ENCODE measurements at places on chromosomes 12 and 14. TPM values are rescaled to one million over a fixed set of nuclear protein-coding genes. Genes with fewer than 3 reads are reported as not detected.

The OTOGL gene
- total RNA-seq, result 0.14 TPM

The KRT79 gene
- not detected for total RNA-seq

The GARIN6 gene
- total RNA-seq, result not detected

The PLBD1 gene
- 12.8 TPM for total RNA-seq

- H3K27me3 ChIP-seq, result no peaks in the 10 kb centered on the region
- no peak overlapping the region for H3K4me3 ChIP-seq
- H3K36me3 ChIP-seq, result peaks cover 54% of the 10 kb centered on the region
- H3K4me1 ChIP-seq, result peaks cover 20% of the 10 kb centered on the region
- DNase-seq, result no peak
These were observed 7.3 kb downstream of the VAMP1 start for GRCh38 chr12:6463216-6463615.

DNA sequence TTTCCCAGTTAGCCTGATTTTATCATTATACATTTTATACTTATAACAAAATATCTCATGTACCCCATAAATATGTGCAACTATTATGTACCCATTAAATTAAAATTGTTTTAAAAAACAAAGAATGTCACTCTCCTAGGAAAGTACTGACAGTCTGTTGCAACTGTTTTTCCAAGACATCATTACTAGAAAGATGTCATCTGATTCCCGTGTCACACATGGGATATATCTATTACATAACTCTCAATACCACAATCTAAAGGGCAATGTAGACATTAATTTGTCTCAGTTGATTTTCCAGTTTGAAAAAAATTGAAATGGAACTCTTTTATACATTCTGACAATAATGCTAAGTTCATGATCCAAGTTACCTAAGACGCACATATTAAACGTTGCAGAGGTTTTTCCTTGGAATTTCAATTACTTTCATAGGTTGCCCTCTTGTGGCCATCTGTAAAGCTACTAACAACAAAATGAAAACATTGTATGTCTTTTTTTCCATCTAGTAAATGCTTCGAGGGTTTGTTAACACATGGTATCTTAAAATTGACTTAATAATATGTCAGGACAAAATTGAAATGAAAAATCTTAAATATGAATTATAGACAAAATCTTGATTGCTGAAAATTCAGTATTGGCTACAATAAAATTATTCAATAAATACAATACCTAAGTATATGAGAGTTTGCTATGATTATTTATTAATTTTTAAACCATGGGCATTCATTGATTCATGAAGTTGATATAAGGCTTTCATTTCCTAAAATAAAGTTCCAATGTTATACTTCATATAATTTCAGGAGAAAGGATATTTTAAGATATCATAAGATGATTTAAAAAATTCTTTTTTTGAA, 131.6 kb downstream of the PPFIA2 start:
- H3K27me3 ChIP-seq, result no peaks in the 10 kb centered on the region
- no peak overlapping the region for H3K27ac ChIP-seq
- H3K36me3 ChIP-seq, result no peaks in the 10 kb centered on the region
- H3K4me3 ChIP-seq, result no peak overlapping the region
- H3K4me1 ChIP-seq, result no peaks in the 10 kb centered on the region

DNA sequence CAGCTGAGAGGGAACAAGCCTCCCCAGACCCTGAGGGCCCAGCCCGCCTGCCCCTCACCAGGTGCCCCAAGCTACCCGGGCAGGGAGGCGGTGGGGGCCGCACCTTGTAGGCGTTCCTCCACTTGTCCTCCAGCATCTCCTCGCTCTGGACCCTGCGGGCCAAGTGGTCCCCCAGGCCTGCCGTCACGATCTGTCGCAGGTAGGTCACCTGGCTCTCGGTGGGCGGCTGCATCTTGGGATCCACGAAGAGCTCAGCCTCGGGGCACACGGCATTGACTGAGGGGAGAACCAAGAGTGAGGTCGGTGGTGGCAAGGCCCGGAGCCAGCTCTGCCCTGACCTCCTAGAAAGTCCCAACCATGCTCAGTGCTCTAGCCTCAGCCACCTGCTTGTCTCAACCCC, 36.6 kb downstream of the DHX37 start:
- H3K4me1 ChIP-seq, result no peaks in the 10 kb centered on the region
- H3K27me3 ChIP-seq, result no peaks in the 10 kb centered on the region
- DNase-seq, result no peak
- no peak overlapping the region for H3K27ac ChIP-seq

GRCh38 chr12:132186208-132186856, 42.1 kb downstream of the NOC4L start:
- H3K27ac ChIP-seq, result no peak overlapping the region
- H3K4me3 ChIP-seq, result peak overlapping the region; percentile 59
- DNase-seq, result no peak

DNA sequence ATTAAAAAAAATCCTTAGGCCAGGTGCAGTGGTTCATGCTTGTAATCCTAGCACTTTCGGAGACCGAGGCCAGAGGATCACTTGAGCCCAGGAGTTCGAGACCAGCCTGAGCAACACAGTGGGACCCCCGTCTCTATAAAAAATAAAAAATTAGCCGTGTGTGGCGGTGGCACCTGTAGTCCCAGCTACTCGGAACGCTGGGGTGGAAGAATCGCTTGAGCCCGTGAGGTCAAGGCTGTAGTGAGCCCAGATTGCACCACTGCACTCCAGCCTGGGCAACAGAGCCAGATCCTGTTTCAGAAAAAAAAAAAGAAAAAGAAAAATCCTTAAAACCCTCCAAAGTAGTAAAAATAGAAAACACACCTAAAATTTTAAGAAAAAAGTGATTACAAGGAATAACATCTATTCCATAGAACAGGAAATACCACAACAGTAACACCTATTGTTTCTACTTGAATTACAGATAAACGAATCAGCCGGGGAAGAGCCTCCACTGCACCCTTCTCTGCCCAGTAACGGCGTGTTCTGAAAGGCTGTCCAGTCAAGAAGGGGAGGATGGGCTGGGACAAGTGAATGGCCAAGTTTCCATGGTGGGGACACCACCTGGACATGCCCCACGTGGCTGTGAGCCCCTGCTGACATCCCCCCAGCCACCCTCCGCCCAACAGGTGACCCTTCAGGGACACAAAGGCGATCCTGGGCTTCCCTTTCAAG, 17.8 kb downstream of the POLE start:
- no peaks in the 10 kb centered on the region for H3K27me3 ChIP-seq
- no peak for DNase-seq
- H3K4me3 ChIP-seq, result no peak overlapping the region
- peaks cover 44% of the 10 kb centered on the region for H3K36me3 ChIP-seq
- H3K4me1 ChIP-seq, result no peaks in the 10 kb centered on the region

- no peak for DNase-seq
- H3K4me3 ChIP-seq, result no peak overlapping the region
- H3K4me1 ChIP-seq, result peaks cover 11% of the 10 kb centered on the region
- H3K27ac ChIP-seq, result no peak overlapping the region
- no peaks in the 10 kb centered on the region for H3K36me3 ChIP-seq
These were observed 82.2 kb downstream of the EML1 start for GRCh38 chr14:99875421-99875820.

DNA sequence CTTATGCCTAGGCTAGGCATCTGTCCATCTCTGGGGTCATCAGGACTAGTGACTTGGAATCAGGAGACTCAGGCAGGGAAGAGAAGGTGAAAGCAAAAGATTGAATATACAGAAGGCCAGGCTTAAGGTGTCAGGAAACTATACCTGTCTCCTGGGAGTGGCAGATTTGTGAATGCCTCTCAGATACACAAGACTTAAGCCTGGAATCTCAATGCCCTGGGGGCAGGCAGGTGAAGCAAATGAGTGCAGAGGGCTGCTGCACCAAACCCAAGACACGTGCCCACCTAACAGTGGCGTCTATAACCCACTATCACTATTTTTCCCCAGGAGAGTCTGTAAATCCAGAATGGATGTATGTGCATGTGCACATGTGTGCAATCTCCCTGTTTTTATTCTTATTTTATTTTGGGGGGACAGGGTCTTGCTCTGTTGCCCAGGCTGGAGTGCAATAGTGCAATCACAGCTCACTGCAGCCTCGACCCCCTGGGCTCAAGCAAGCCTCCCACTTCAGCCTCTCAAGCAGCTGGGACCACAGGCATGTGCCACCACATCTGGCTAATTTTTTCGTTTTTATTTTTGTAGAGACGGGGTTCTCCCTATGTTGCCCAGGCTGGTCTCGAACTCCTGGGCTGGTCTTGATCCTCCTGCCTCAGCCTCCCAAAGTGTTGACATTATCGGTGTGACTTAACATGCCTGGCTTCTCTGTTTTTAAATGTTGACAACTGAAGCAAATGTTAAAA, 31.9 kb upstream of the FOS start:
- H3K36me3 ChIP-seq, result no peaks in the 10 kb centered on the region
- H3K4me3 ChIP-seq, result no peak overlapping the region
- no peaks in the 10 kb centered on the region for H3K4me1 ChIP-seq
- no peaks in the 10 kb centered on the region for H3K27me3 ChIP-seq
- DNase-seq, result no peak

- H3K4me3 ChIP-seq, result no peak overlapping the region
- H3K27me3 ChIP-seq, result no peaks in the 10 kb centered on the region
- no peak for DNase-seq
- H3K27ac ChIP-seq, result no peak overlapping the region
These were observed 32.3 kb upstream of the KRAS start for GRCh38 chr12:25283006-25283405.

DNA sequence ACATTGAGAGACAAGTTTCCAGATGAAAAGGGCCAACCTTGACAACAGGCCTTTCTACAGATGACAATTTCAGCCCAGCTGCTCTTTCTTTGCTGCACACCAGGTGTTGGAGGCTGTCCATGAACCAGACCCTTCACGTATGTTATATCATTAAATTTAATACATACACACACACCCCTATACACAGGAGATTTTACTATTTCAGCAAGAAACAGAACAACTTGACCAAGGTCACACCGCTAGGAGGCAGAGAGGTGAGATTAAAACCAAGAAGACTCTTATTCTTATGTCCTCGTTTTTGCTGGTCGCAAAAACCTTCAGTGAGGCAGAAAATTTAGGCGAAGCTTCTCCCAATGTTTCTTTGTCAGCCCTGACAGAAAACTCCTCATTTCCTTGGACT, 1585.9 kb downstream of the AACS start:
- no peaks in the 10 kb centered on the region for H3K27me3 ChIP-seq
- H3K27ac ChIP-seq, result no peak overlapping the region
- no peaks in the 10 kb centered on the region for H3K4me1 ChIP-seq
- H3K36me3 ChIP-seq, result no peaks in the 10 kb centered on the region

DNA sequence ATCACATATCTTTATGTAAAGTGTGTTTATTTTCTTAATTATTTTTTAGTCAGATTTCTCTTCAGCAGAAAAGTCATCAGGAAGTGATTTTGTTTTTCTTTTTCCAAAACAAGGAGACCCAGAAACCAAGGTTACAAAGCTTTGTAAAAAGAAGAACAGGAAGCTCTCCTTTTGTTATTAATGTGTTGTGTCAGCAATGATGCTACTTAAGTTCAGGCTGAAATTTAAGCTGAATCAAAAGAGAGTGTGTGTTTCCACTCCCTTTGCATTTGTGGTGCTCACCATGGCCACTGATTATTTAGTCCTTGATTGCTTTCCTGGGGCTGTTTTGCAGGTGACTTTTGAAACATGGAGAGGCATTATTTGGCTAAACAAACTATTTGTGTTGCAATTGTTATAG, 155.3 kb upstream of the ATP2B1 start:
- no peaks in the 10 kb centered on the region for H3K4me1 ChIP-seq
- H3K4me3 ChIP-seq, result no peak overlapping the region
- no peak for DNase-seq
- H3K27me3 ChIP-seq, result no peaks in the 10 kb centered on the region
- H3K36me3 ChIP-seq, result no peaks in the 10 kb centered on the region

DNA sequence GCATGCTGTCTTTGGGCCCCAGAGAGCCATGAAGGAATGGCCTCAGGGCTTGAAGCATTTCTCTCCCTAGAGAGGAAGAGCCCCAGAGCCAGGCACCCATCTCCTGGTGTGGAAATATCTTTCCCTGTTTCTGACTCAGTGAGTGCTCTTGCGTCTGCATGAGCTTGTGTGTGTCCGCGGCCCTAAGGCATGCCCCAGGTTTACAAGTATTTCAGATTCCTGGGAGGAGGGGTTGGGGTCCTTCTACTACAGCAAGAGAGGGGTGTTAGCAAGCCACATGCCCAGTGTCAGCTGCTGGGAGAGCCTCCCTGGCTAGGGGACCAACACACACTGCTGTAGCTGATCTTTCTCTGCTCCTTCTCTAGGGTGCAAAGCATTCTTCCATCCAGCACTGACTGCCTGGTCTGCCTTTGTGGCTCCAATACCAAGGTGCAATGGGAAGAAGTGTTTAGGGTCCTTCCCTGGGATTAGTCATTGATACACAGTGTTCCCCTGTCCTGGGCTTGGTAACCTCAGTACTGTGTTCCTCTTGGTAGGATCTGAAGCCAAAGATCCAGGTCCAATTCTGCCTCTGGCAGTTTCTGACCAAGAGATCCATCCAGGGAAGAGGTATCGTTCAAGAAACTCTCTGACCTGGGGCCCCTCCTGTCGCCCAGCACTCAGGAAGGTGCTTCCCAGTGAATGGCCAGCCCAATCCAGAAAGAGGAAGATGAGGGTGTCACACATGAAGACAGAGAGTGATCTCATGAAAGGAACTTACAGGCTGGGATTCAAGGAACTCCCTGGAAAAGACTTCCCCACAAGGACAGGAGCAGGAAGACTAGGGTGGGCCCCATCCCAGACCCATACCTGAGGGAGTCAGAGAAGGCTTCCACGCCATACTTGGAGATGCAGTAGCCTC, 3.1 kb downstream of the RDH16 start:
- H3K4me3 ChIP-seq, result no peak overlapping the region
- H3K4me1 ChIP-seq, result no peaks in the 10 kb centered on the region
- no peak overlapping the region for H3K27ac ChIP-seq
- no peaks in the 10 kb centered on the region for H3K27me3 ChIP-seq
- H3K36me3 ChIP-seq, result no peaks in the 10 kb centered on the region

DNA sequence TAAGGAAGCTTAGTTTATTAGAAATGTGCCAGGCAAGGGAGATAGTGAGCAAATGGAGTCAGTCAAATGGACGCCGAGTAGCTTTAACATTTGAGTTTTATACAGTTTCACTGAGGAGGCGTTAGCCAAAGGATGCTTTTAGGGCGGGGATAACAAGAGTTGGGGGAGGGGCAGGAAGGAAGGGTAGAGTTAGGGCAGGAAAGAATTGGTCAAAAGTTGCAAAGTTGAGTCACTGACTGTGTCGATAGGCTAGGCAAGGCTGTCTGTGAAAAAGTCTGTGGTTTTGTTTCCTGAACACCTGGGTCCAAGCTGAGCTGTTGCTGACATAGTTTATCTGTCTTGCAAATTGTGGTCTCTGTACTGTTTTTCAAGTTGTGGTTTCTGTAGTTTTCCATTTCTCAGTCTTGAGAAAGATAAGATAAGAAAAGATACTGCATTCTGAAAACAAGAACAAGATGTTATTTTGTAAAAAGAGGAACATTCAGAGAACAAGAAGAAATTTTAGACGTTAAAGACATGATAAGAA, 62.6 kb upstream of the RESF1 start:
- no peak overlapping the region for H3K4me3 ChIP-seq
- DNase-seq, result no peak
